ENCODE measurements at places on chromosomes 12 and 14.

GRCh38 chr12:114790276-114790675, 106.3 kb upstream of the TBX3 start:
- DNase-seq = no peak

DNA sequence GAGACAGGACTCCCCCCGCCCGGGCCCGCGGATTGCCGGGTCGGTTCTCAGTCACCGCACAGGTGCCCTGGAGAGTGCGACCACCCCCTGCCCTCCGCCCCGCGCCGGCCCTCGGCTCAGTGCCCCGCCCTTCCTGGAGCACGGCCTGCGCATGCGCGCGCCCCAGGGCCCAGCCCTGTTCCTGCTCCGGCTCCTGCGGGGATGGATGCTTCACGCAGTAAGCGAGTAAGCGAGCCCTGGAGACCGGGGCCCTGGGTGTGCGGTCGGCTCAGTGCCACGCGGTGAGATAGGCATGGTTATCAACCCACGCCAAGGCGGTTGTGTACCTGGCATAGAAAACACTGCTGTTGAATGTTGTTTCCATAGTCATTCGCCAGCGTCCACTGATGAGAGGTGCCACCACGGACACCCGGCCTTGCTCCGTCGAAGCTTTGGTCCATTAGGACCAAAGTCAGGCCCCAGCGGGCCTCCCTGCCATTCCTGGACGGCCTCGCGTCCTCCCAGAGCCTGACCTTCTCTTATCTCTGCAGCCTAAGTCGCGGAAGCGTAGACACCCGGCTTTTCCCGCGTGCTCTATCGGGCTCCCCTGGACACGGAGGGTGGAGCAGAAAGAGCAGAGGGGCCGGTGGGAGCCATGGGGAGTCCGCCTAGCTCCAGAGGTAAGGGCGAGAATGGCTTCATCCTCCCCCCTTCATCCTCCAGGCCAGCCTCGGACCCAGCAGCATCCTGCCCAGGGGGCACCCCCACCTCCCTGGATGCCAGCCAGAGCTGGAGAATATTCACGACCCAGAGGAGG, 90.6 kb downstream of the PAPOLA start:
- no peak for DNase-seq

- no peak for DNase-seq
These were observed 217.9 kb upstream of the BTG1 start for GRCh38 chr12:92363295-92364146.

GRCh38 chr12:128811806-128812205, 12.0 kb downstream of the SLC15A4 start:
- no peak for DNase-seq

- DNase-seq = no peak
These were observed at the start of gene BIN2 for GRCh38 chr12:51323966-51324895. TSS of gene BIN2 (minus strand) at chr12:51324174. CDS start at chr12:51324102, 72 bp downstream.

DNA sequence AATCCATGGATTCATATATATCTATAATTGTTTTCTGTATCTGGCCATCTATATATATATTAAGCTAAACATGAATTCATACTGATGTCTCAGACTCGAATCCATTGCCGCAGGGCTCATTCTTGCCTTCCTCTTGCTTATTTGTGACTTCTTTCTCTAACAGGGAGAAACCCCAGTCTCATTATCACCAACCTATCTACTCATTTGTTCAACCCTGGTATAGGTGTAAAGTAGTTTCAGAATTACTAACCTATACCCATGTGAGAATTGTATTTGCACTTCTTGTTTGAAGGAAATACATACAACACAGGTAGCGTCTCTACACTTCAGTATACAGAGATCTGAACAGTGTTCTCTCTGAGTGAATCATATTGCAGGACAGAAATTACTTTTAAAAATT, 77.7 kb downstream of the PTPN11 start:
- DNase-seq = no peak

DNA sequence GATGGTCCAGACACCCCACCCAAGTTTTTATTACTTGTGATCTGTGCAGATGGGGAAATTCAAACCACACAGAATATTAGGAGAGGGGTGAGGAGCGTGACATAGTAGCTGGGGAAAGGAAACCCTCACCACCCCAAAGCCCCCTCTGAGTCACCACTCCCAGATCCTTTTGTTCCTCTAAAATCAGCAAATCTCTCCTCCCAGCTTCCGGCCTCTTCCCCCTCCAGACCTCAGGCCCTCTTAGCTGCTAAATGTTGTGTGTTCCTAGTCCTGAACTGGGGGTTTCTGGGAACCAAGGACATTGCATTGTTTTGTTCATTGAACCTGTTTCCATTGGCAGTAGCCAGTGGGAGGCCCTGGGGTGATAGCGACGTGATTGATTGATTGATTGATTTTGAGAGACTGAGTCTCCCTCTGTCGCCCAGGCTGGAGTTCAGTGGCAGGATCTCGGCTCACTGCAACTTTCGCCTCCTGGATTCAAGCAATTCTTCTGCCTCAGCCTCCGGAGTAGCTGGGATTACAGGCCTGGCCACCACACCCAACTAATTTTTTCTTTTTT, 5.9 kb upstream of the ORAI1 start:
- DNase-seq = no peak

GRCh38 chr14:30681752-30682355, 59.7 kb downstream of the SCFD1 start:
- no peak for DNase-seq

- no peak for DNase-seq
These were observed 136.3 kb upstream of the IGF1 start for GRCh38 chr12:102616692-102617091.

DNA sequence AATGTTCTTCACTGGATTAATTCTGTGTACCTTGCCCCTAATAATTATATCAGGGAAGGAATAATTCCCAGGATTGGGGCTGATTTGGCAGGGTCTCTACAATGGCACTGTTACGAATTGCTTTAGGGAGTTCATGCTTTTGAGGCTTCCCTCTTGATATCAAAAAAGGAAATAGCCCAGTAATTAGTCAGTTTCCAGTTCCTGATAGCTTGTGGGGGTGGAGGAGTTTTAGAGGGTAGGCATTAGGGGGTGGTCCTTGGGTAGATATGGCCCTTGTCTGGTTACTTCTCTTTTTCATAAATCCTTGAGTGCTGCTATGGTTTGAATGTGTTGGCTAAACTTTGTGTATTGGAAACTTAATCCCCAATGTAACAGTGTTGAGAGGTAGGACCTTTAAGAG, 6.1 kb upstream of the SRSF5 start:
- DNase-seq = no peak

DNA sequence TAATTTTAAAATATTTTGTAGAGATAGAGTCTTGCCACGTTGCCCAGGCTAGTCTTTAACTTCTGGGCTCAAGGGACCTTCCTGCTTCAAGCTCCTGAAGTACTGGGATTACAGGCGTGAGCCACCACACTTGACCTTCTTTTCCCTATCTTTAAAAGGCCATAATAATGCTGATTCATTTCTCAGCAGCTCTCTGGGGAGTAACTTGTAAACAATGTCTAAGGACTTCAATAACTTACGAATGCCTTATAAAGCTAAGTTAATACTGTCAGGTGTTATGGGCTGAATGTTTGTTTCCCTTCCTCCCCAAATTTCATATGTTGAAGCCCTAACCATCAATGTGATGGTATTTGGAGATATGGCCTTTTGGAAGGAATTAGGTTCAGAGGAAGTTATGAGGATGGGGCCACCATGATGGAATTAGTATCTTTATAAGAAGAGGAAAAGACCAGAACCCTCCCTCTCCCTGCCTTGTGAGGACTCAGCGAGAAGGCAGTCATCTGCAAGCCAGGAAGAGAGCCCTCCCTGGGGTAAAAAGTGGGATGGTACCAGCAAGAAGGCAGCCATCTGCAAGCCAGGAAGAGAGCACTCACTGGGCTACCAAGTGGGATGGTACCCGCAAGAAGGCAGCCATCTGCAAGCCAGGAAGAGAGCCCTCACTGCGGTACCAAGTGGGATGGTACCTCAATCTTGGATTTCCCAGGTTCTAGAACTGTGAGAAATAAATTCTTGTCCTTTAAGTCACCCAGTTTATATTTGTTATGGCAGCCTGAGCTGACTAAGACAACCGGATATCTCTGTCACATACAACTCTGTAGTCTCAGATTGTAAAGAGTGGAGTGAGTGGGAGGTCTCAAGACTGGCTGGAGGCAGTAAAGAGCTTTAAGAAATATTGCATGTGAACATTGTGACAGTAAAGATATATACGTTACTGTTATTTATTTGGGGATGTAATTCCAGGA, 16.3 kb upstream of the YBX3 start:
- no peak for DNase-seq

GRCh38 chr14:51219473-51220448, 20.3 kb upstream of the TMX1 start:
- DNase-seq = no peak
